H54 (cell line): ENCODE measurements at places on chromosomes 4 and X.

DNA sequence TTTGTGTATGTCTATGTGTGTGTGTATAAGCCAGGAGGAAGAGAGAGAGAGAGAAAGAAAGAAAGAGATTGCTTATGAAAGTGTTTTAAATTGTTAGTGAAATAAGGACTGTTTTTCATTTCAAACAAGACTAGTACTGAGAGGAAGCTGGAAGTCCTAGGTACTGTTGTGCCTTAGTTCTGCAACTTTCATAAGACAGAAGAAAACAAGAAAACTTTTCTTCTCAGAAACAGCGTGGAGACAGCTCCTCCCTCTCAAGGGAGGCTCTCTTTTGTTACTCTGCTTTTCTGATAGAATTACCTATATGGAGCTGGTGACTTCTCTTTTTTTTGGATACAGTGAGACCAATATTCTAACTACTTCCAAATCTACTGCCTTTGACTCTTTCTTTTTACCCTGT is 62.5 kb downstream of the BANK1 start:
- DNase-seq, result no peak

- DNase-seq, result no peak
Measured at GRCh38 chr4:40595981-40596380, 33.7 kb downstream of the RBM47 start.

DNA sequence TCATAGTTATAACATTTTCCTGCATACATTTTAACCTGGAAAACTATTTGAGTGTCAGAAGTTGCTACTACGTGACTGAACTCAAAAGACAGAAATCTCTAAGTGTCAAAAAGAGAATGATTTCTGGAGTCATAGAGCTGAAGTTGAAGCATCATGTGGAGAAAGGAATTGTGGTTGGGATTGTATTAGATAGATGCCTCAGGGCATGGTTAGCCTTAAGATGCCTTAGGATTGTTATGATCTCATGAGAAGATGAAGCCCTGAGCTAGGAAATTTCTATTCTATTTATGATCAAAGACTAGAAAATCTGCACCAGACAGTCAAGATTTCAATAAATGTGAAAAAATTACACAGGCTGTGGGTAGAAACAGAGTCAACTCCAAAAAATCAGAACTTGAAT is 20.2 kb downstream of the EPGN start:
- no peak for DNase-seq

DNA sequence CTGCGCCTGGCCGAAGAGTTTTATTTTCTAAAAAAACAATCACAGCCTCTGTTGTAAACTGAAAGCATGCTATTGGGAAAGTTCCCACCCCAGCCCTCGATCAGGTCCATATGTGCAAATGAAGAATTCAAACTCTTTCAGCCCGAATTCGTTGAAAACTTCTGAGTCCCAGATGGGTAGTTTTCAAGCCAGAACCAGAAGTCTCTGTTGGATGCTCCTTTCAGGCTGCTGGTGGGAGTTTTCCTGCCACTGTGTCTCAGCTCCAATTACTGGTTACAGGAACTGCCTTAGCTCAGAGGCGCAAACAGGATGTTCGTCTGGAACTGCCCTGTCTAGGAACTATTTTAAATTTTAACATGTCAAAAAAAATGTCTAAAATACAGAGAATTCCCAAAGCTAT is 9.3 kb upstream of the ALG13 start:
- no peak for DNase-seq

DNA sequence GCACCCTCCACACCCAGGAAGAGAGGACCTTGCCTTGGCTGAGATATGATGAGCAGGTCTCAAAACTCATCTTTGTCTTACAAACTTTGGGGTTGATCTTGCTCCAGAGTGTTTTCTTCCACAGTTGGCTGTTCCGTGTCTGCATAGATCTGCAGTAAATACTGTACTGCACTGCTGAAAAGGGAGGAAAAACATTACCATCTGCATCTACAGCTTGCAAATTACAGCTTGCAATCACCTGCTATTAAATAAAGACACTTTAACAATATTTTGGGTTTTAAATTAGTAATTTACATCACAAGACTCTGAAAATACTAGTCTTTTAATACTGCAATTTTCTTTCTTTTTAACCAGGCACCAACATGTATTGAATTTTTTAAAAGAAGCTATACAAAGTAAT is 499.5 kb downstream of the STIM2 start:
- DNase-seq, result no peak

DNA sequence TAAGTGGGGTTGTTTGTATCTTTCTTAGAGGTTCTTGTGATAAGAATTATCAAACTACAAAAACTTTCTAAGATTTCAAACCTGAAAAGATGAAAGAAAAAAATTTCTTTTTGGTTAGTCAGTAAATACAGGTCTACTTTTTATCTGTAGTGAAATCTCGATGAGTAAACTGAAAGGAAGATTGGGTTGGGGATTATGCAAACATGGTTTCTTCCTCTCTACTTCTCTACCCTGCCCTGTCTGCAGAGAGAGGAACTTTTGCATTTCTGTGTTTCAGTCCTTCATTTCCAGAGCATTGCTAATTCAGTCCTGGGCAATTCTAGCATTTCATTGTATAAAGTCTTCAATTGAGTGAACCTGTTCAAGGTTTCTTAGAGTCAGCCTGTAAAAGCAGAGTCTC is 51.6 kb upstream of the IL2 start:
- DNase-seq, result no peak

DNA sequence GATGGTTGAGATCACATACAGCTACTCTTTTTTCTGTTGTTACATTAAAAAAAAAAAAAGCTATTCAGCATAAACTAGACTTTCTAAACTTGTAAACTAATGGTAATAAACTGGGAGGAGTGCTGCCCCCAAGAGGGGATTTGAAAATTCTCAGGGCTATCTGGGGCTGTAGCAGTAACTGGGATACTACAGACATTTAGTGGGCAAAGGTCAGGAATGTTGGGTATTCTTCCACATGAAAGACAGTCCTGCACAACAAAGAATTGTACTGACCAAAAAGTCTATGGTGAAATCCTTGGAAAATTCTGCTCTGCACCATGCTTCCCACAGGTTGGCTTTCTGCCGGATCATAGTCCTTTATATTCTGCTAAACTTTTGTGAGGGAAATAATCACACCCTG is 232.6 kb upstream of the BOD1L1 start:
- no peak for DNase-seq

DNA sequence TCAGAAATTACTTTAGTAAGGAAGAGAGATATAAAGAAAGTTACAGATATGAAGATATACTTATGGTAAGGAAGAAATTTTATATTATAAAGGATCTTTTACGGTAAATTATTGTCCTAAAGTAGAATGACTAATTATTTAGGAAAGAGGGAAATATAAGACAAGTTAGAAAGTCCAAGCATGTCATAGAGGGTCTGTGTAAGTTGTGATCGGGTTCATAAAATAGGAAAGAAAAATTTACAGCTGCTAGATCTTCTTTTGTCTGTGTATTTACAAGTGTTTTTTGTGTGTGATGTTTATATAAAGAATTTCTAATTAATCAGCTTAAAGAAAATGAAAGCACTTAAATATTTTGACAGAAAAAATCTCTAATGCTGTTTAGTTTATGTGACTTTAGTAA is 1054.9 kb upstream of the DIAPH2 start:
- no peak for DNase-seq

GRCh38 chrX:106042296-106042695 is 3.8 kb upstream of the SERPINA7 start:
- no peak for DNase-seq

DNA sequence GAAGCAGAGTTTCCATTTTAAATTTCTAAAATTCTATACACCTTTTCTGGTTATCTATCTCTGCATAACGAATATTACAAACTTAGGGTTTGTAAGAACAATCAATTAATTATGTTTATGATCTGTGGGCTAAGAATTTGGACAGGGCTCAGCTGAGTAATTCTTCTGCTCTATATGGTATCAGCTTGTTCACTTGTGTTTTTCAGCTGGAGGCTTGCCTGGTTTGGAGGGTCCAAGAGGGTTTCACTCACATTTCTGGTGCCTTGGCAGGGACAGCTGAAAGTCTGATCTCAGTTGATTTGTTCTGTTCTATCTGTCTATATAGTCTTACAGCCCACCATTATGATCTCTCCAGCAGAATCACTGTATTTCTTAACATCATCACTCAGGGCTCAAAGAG is 57.8 kb upstream of the ADGRA3 start:
- DNase-seq, result no peak

- DNase-seq, result no peak
Measured at GRCh38 chrX:149721778-149722177, 9.9 kb downstream of the MAGEA11 start.

- no peak for DNase-seq
Measured at GRCh38 chr4:78638337-78639172, 87.0 kb downstream of the ANXA3 start.

DNA sequence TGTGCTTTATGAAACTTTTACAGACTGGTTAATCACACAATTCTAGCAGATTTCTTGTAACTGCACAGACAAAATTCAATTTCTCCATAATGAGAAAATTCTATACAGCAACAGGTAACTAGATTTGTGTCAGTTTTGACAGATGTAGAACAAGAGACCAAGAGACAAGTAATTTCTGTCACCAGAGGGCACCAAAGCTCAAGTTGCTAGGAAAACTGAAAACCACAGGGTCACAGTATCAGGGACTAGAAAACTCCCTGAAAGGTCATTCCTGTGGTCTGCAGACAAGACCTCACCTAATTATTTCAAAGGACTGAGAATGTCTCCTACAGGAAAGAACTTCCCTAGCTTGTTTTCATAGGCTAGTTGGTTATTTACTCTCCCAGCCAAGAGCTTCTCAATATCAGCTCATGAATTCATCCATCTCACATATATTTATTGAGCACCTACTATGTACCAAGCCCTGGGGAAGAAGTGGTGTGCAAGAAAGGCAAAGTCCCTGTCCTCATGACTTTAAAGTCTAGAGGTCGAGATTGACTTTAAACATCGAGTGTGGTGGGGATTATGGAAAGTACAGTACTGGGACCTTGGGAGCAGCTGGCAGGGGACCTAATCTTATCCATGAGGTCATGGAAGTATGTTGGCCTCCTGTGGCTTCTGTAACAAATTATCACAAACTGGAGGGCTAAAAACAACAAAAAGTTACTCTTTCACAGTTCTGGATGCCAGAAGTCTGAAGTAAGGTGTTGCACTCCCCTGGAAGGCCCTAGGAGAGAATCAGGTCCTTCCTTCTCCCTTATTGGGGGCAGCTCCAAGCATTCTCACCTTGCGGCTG is 47.8 kb upstream of the SETD7 start:
- DNase-seq, result no peak

DNA sequence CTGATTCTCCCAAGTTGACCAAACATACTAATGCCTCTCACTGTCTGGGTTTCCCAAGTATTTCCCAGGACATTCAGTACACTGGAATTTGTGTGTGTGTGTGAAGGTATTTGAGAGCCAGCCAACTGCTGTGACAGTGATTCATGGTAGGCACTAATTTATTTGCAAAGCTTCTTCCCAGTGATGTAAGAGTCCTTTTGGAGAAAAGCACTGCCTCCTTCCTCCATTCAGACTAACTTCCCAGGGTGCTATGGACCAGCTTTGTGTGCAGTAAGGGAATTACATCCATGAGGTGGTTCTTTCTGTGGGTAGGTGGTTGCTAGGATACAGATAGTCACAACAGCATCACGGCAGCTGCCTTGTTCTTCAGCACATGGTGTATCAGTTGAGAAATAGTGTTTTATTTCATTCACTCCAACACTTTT is 8.7 kb downstream of the EGF start:
- peak; percentile 10 for DNase-seq

DNA sequence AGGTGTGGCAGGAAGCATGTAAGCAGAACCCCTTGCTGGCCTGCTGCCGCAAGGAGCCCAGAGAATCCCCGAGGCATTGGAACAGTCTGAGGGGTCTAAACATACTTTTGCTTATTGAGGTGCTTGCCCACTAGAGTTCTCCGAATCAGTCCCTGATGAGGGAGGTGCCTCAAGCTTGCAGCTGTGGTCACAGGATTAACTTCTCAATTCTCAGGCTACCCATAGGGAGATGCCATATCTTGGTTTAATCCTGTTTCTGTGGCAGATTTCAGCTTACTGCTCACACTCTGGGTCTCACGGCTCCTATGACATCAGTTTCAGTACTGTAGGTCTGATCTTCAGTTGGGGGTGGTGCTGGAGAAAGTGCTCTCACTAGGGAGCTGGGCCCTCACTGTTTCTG is 39.9 kb downstream of the CCNG2 start:
- DNase-seq, result no peak

- DNase-seq, result no peak
Measured at GRCh38 chrX:111467896-111468295, 43.5 kb upstream of the SERTM2 start.

- no peak for DNase-seq
Measured at GRCh38 chrX:149799095-149799714, 17.5 kb downstream of the MAGEA9 start.
